Placental epithelial cell (primary cell): ENCODE measurements at places on chromosomes 4 and X. TPM values are rescaled to one million over a fixed set of nuclear protein-coding genes. Genes with fewer than 3 reads are reported as not detected.

ANK2 gene
- total RNA-seq: 0.79 and 1.7 TPM in 2 replicates

CXCL11 gene
- not detected in 2 replicates for total RNA-seq

DUSP21 gene
- total RNA-seq: not detected in 2 replicates

TRIM61 gene
- 5.9 and 8.1 TPM in 2 replicates for total RNA-seq

SULT1E1 gene
- not detected in 2 replicates for total RNA-seq
